ENCODE measurements at places on chromosomes 16 and 17. TPM values are rescaled to one million over a fixed set of nuclear protein-coding genes. Genes with fewer than 3 reads are reported as not detected.
A peak's percentile ranks its signal among the peaks of the same experiment; 100 is the strongest.

DNA sequence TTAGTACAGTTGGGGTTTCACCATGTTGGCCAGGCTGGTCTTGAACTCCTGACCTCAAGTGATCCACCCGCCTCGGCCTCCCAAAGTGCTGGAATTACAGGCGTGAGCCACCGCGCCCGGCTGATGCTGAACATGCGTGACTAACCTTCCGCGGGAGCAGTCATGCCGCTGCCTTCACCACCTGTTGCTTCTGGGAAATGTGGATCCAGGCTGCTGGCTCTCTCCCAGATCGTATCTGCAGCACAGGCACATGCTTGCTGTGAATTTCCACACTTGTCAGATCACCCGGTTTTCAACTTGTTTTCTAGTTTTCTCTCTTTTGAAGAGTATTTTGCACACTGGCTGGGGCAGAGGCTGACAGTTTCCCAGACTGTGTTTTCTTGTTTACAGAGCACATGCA is 97.9 kb downstream of the ADCY9 start:
- no peak overlapping the region for H3K27ac ChIP-seq
- H3K36me3 ChIP-seq: no peaks in the 10 kb centered on the region
- H3K27me3 ChIP-seq: no peaks in the 10 kb centered on the region

GRCh38 chr16:89184933-89185794 is 13.6 kb downstream of the CDH15 start:
- H3K4me3 ChIP-seq: no peak overlapping the region
- peaks cover 9% of the 10 kb centered on the region for H3K4me1 ChIP-seq
- H3K27me3 ChIP-seq: no peaks in the 10 kb centered on the region
- H3K36me3 ChIP-seq: no peaks in the 10 kb centered on the region
- DNase-seq: no peak

DNA sequence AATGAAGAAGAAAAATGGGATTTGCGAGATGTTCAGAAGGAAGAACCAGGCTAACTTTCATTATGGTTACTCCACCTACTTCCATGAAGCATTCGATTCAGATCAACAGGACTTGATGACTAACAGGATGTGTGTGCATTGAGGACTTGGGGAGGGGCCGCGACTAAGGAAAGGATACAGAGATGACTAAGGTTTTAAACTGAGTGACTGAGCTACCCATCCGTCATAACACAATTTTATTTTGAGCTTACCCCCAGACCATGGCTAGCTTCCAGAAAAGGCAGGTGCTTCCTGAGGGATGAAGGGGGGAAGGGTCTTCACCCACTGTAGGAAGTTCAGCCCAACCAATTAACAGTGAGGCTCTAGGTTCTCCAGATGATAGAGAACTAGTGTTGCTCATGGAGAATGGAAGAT is 2.5 kb upstream of the CDYL2 start:
- no peak overlapping the region for H3K4me3 ChIP-seq
- H3K36me3 ChIP-seq: no peaks in the 10 kb centered on the region
- peak overlapping the region; percentile 31 for H3K27ac ChIP-seq
- DNase-seq: no peak
- H3K27me3 ChIP-seq: no peaks in the 10 kb centered on the region

DNA sequence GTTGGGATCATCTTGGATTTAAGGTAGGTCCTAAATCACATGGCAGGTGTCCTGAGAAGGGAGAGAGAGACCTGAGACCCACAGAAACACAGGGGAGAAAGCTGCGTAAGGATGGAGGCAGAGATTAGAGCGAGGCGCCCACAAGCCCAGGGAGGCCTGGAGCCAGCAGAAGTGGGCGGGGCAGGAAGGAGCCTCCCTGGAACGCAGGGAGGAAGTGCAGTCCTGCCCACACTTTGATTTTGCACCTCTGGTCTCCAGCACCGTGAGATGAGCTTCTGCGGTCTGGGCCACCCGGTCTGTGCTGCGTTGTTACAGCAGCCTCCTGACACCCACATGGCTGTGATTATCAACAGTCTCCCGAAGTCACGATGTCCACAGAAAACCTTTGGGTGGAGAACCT is 6.4 kb downstream of the DNASE1L2 start:
- no peak overlapping the region for H3K27ac ChIP-seq
- DNase-seq: no peak
- no peaks in the 10 kb centered on the region for H3K36me3 ChIP-seq

GRCh38 chr16:58912571-58912970 is 178.5 kb upstream of the GOT2 start:
- no peak overlapping the region for H3K4me3 ChIP-seq
- H3K4me1 ChIP-seq: no peaks in the 10 kb centered on the region
- no peaks in the 10 kb centered on the region for H3K27me3 ChIP-seq
- H3K36me3 ChIP-seq: no peaks in the 10 kb centered on the region
- no peak for DNase-seq
- H3K27ac ChIP-seq: no peak overlapping the region

- no peak overlapping the region for H3K4me3 ChIP-seq
- H3K4me1 ChIP-seq: peaks cover 15% of the 10 kb centered on the region
- no peaks in the 10 kb centered on the region for H3K27me3 ChIP-seq
- H3K27ac ChIP-seq: no peak overlapping the region
These were observed 28.5 kb upstream of the C17orf107 start for GRCh38 chr17:4870855-4871254.

DNA sequence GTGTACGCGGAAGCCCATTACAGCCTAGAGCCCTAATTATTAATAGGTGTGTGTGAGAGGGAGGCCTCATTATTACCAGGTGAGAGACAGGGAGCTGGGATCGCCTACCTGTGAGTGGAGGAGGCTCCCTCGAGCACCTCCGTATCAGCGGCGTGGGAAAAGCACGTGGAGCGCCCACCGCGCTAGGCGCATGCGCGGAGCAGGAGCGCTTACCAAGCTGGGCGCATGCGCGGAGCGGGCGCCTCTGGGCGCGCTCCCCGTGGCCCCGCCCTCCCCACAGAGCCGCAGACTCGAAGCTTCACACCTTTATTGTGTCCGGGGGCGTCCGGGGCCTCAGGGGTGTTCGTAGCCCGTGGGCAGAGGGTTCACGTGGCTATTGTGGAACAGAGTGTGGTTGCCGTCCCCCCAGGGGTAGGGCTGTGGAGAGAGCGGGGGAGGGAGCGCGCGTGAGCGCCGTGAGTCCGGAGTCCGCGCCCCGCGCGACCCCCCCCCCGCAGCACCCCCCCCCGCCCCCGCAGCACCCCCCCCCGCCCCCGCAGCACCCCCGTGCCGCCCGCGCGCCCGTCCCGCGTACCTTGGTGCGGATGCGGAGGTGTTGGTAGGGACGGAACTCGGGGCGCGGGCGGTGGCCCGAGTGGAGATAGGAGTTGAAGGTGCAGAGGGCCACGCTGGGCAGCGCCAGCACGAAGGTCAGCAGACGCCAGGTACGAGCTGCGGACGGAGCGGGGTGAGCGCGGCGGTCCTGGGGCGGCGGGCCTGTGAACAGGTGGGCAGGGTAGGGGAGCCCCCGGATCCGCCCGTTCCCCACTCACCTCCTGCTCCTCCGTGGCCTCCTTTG is 500 bp downstream of the COX6A2 start:
- H3K4me1 ChIP-seq: peaks cover 10% of the 10 kb centered on the region
- no peak overlapping the region for H3K27ac ChIP-seq
- peak overlapping the region; percentile 57 for H3K4me3 ChIP-seq
- no peaks in the 10 kb centered on the region for H3K36me3 ChIP-seq
- peak; percentile 65 for DNase-seq

DNA sequence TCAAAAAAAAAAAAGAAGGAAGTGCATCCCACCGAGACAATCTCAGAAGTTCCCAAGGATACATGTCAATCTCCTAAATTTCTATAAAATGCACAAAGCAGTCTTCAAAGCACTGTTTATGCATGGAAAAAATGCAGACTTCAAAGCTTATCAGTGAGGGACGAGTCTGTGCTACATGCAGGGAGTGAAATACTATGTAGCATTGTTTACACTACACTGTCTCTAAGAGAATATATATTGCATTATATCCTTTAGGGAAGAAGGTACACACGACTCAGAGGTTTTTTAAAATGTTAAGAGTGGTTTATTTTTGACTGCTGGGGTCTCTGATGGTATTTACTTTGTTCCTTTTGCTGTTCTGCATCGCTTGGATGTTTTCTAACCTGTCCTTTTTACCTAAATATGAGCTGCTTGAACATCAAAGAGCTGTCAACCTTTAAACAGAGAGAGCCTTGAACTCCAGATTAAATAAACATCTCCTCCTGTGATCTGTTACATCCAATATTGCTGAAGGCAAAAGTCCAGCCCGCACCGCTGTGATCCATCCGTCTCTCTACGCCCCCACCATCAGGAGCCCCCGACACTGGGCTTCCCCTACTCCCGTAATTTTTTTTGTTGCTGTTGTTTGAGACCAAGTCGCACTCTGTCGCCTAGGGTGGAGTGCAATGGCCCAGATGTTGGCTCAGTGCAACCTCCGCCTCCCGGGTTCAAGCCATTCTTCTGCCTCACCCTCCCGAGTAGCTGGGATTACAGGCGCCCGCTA is 1.4 kb downstream of the FBXO31 start:
- peaks cover 18% of the 10 kb centered on the region for H3K36me3 ChIP-seq
- H3K27ac ChIP-seq: peak overlapping the region; percentile 82
- H3K4me3 ChIP-seq: peak overlapping the region; percentile 85

DNA sequence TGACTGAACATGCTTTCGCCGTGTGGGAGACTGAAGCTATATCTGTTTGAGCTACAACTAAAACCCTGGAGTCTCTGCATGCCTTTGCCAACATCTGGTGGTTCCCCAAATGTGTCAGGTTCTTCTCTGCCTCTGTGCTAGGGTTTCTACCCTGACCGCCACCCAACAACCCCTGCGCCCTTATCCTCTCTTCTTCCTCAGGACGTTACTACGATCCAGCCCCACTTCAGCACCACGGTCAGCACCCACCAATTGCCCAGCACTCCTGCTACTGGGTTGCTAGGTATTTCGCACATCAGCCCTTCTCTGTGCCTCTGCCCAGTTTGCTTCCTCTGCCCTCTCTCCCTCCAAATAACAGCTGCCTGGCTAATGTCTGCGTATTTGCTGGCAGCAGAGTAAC is 106.3 kb upstream of the HSBP1 start:
- no peak overlapping the region for H3K4me3 ChIP-seq
- H3K27me3 ChIP-seq: peaks cover 20% of the 10 kb centered on the region
- H3K4me1 ChIP-seq: no peaks in the 10 kb centered on the region
- no peaks in the 10 kb centered on the region for H3K36me3 ChIP-seq
- DNase-seq: no peak

DNA sequence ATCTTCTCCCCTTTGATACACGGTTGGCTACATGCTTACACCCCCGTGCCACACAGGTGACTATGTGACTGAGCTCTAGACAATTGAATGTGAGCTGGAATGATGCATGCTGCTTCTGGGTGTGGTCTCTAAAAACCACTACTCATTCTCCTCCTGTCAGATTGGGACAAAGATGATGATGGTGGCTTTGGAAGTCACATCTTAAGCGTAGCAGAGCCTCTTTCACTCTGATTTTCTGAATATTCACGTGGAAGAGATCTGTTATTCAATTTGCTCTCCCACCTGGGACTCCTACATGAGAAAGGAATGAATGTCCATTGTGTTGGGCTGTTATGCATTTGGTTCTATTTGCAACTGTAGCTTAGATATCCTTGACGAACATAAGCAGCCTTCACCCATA is 763.6 kb upstream of the EEF2KMT start:
- H3K27ac ChIP-seq: no peak overlapping the region
- no peak overlapping the region for H3K4me3 ChIP-seq
- no peaks in the 10 kb centered on the region for H3K4me1 ChIP-seq
- H3K36me3 ChIP-seq: no peaks in the 10 kb centered on the region
- H3K27me3 ChIP-seq: peaks cover 3% of the 10 kb centered on the region

- no peak overlapping the region for H3K27ac ChIP-seq
- no peak overlapping the region for H3K4me3 ChIP-seq
- H3K36me3 ChIP-seq: no peaks in the 10 kb centered on the region
- DNase-seq: no peak
- no peaks in the 10 kb centered on the region for H3K27me3 ChIP-seq
- no peaks in the 10 kb centered on the region for H3K4me1 ChIP-seq
These were observed 307.0 kb downstream of the KCNJ2 start for GRCh38 chr17:70476368-70476767.

DNA sequence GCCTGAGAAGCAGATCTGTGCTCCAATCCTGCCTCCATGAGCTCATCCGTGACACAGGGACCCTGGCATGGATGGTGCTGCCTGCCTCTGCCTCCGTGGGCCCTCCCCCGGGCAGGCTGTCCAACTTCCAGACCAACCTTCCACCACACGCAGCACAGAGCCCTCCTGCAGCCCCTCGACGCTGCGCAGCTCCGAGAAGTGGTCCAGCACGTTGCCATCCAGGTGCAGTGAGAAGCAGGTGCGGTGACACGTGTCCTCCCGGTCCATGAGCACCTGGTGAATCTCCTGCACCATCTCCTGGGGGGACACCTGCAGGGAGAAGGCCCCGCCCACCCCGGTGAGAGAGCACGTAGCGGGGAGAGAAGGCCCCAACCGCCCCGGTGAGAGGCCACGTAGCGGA is 8.4 kb downstream of the CLUH start:
- H3K4me3 ChIP-seq: no peak overlapping the region
- no peaks in the 10 kb centered on the region for H3K36me3 ChIP-seq
- no peak overlapping the region for H3K27ac ChIP-seq
- DNase-seq: no peak
- peaks cover 17% of the 10 kb centered on the region for H3K4me1 ChIP-seq

GRCh38 chr16:29745853-29746345 is at the start of gene C16orf54:
TSS of gene C16orf54 (minus strand) at chr16:29745990. CDS start at chr16:29744951, 1,039 bp downstream.
- H3K27ac ChIP-seq: peak within 1 kb of the TSS; percentile 100
- peak; percentile 99 for DNase-seq
- peak within 1 kb of the TSS; percentile 100 for H3K4me3 ChIP-seq

GRCh38 chr16:1354815-1355540 is 3.2 kb downstream of the GNPTG start:
- peaks cover 49% of the 10 kb centered on the region for H3K4me1 ChIP-seq
- H3K27me3 ChIP-seq: no peaks in the 10 kb centered on the region
- no peak for DNase-seq
- H3K4me3 ChIP-seq: peak overlapping the region; percentile 68
- H3K27ac ChIP-seq: no peak overlapping the region

- H3K4me3 ChIP-seq: peak overlapping the region; percentile 43
- H3K4me1 ChIP-seq: peaks cover 86% of the 10 kb centered on the region
- peak overlapping the region; percentile 94 for H3K27ac ChIP-seq
- H3K27me3 ChIP-seq: no peaks in the 10 kb centered on the region
These were observed 22.4 kb downstream of the LITAF start for GRCh38 chr16:11564046-11564926.

DNA sequence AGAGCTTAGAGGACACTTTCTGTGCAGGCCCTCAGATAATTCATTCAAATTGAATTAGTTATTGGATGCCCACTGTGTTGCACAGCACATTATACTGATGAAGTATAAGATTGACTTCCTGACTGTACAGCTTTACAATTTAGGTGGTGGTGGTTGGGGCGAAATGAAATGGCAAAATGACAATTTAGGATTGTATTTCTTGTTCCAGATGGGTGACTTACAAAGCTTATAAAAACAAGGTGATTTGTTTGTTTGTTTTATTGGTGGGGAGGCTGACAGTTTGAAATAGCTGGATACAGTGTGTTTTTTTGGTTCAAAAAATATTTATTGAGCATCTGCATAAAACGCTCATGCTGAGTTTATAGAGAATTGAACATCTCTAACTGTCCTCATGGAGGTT is 1.6 kb downstream of the MAP2K4 start:
- no peak overlapping the region for H3K27ac ChIP-seq
- peak overlapping the region; percentile 85 for H3K4me3 ChIP-seq
- H3K36me3 ChIP-seq: peaks cover 8% of the 10 kb centered on the region

Gene KCTD19
- not detected for total RNA-seq

Gene C17orf50
- 0.38 TPM for total RNA-seq

Gene TRPV3
- 0.38 TPM for total RNA-seq

Gene CDRT15
- total RNA-seq: not detected

Gene TUBB3
- total RNA-seq: not detected

Gene KREMEN2
- not detected for total RNA-seq

Gene MYL11
- total RNA-seq: 1.9 TPM

Gene CDH5
- not detected for total RNA-seq

Gene TBC1D3C
- total RNA-seq: 5.8 TPM

Gene CASKIN1
- total RNA-seq: 0.13 TPM

Gene C16orf90
- not detected for total RNA-seq
